Stimulated activated CD4-positive, alpha-beta T cell treated with anti-CD3 and anti-CD28 coated beads, Interleukin-15, amount 100 ng/mL, for 24 hours (primary cell): ENCODE measurements at places on chromosomes 2 and 18.

DNA sequence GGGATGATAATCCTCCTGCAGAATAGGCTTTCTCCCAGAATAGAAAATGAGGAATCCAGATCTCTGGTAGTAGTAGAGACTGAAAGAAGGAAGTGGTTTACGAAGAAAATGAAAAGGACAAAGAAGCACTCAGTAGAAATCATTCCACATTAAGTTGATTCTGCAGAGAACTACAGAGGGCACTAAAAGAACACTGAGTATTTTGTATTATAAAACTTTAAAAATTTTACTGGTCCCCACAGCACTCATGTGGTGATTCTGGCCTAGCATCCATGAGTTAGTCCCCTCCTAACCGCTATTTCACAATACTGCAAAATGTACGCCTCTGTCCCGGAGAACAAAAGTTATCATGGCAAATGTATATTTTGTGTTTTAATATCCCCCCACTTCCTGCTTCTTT lies 42.9 kb upstream of the SLC35F5 start:
- no peak for DNase-seq

GRCh38 chr2:182377467-182377866 lies 49.4 kb downstream of the PDE1A start:
- DNase-seq: no peak

DNA sequence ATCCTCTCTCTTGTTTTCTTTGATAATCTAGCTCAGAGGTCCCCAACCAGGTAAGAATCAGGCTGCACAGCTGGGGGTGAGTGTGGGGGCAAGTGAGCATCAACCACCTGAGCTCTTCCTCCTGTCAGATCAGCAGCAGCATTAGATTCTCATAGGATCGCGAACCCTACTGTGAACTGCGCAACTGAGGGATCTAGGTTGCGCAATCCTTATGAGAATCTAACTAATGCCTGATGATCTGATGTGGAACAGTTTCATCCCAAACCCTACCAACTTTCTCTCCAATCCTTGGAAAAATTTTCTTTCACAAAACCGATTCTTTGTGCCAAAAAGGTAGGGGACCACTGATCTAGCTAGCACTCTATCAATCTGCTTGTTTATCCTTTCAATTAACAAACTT lies 678.3 kb downstream of the CBLN2 start:
- DNase-seq: no peak

DNA sequence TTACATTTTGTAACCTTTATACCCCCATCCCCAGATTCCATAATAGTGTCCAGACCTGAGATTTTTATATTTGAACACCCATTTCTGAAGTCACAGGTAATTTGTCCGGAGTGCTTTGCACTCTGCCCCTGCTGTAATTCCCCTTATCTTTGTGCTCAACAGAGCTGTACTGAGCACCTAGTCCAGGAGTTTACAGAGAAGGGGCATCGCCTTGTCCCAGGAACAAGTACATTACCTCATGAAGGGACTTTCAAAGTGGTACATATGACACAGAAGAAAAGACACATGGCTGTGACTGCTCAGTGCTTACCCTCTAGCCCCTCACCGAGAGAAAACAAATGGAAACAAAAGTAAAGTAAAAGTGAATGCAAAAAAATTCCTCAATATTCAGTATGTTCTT lies 373.5 kb downstream of the SOX11 start:
- no peak for DNase-seq

GRCh38 chr2:224971214-224971613 lies 71.1 kb downstream of the DOCK10 start:
- peak; percentile 30 for DNase-seq

DNA sequence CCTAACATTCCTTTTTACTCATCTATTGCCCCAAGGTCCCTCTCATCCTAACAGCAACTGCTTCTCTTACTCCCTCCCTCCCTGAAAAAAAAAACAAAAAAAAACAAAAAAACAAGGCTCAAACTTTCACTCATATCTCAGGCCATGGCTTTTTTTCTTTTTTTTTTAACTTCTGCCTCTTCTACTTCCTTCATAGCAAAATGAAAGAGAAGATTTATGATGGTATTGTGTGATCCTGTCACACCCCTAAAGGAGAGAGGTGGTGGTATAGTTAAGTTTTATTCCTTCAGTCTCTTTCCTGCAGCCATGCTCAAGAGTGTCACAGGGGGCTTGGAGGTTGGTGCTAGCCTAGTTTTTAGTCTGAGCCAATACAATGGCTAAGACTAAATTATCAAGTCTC lies 21.5 kb upstream of the EPC2 start:
- no peak for DNase-seq
